ENCODE measurements at places on chromosomes 16 and 17.
A peak's percentile ranks its signal among the peaks of the same experiment; 100 is the strongest.

- DNase-seq, result peak; percentile 60
Measured at GRCh38 chr17:18988546-18989173, 15.9 kb downstream of the FAM83G start.

GRCh38 chr17:5282642-5283217, 646 bp downstream of the RABEP1 start:
- DNase-seq, result no peak

GRCh38 chr16:53780051-53780450, 76.1 kb downstream of the FTO start:
- DNase-seq, result no peak

DNA sequence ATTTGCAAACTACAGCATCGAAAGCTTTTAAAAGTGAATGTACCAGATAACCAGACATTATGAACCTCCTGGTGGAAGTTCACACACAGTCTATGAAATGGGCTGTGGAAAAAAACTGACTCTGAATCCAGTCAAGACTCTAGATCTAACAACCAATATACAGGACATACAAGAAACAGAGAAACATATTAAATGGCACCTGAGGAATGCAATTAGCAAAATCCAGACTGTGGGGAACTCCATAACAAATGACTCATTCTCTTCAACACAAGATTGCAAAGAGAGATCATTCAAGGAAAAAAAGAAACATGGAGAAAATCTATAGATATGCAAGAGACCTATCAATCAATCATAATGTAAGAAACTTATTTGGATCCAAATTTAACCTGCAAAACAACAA, 119.0 kb downstream of the MYO1D start:
- peak; percentile 61 for DNase-seq

DNA sequence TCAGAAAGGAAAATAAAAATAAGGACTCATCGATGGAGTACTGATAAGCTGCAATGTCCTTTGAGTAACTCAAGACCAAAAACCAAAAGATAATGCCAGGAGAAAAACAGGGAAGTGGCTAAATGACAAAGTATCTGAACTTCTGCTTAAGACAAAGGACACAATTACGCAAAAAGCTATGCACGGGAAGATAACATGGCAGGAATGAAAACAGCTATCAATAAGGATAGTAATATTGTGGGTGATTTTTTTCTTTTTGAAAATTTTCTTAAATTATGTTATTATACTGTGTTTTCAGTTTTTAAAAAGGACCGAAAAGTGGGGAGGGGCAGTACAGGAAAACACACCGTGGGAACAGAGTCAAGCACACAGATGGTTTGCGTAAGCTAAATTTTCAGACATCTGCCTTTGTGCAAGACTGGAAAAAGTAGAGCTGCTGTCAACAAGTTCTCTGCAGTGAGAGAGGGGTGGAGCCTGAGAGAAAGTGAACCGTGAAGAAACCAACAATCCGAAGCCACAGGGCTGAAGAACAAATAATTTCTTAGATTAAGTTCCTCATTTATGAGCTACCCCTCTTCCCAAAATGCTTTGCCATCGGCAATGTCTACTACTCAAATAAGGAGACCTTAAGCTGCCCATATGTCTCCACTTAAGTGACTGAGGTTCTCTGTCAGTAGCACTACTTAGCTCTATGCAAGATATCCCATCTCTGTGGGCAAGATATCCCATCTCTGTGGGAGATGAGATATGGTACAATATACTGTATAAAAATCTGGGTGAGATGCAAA, 99.9 kb upstream of the CORO6 start:
- peak; percentile 82 for DNase-seq

DNA sequence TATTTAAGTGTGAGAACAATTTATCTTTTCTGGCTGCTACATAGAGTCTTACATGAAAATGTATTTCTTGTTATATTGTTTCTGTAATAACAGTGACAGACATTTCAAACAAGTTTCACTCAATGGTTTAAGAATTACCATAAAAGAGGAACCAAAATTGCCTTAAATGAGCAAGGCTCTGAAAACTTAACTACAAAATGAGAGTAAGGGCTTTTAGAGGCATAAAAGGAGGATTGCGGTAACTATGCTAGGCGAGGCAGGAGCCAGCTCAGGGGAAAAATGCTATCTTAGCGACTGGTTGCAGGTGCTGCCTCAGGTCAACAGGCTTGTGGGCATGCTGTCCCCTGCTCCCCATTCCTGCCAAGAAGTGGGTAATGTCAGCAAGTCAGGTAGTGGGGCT, 81.7 kb upstream of the MSI2 start:
- no peak for DNase-seq

GRCh38 chr16:48611329-48612137, 1.6 kb upstream of the N4BP1 start:
- DNase-seq, result peak; percentile 67

DNA sequence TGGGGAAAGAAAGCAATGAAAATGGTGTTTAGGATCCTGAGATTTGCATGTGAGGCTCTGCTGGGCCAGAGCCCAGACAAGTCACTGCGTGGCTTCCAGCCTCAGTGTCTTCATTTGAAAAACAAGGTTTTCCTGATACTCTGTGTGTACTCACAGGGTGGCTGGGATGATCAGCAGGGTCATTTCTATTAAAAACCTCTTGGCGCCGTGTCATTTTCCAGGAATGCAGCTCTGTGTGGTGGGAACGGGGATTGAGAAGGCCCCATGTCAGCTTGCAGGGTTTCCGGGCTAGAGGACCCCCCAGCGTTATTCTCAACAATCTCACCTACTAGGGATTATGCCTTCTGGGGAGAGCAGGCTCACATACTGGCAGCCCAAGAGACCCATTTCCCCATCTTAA, 73.5 kb downstream of the FOXL1 start:
- DNase-seq, result no peak

GRCh38 chr16:88192601-88193000, 190.2 kb upstream of the ZNF469 start:
- no peak for DNase-seq

- DNase-seq, result no peak
Measured at GRCh38 chr17:82592289-82592766, 55.9 kb downstream of the WDR45B start.

- peak; percentile 39 for DNase-seq
Measured at GRCh38 chr17:40063187-40063771, 514 bp downstream of the THRA start.

DNA sequence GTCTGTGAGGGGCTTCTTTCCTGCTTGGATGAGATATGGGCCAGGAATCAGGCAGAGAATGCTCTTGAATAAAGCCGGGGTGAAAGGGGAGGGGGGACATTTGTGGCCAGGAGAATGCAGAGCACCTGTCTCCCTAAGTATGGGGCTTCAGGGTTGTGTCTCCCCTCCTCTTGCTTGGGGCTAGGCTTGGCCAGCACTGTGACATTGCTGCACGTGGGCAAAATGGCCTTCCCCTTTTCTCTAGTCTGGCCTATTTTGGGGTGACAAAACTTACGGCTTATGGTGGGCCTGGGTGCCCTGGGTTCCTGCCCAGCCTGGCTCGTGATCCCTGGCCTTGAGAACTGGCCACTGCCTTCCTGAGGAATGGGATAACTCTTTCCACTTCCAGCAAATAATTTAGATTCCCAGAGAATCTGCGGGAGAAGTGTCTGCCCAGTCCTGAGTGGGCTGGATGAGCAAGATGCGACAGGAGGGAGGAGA, 5.6 kb downstream of the NFE2L1 start:
- DNase-seq, result no peak

DNA sequence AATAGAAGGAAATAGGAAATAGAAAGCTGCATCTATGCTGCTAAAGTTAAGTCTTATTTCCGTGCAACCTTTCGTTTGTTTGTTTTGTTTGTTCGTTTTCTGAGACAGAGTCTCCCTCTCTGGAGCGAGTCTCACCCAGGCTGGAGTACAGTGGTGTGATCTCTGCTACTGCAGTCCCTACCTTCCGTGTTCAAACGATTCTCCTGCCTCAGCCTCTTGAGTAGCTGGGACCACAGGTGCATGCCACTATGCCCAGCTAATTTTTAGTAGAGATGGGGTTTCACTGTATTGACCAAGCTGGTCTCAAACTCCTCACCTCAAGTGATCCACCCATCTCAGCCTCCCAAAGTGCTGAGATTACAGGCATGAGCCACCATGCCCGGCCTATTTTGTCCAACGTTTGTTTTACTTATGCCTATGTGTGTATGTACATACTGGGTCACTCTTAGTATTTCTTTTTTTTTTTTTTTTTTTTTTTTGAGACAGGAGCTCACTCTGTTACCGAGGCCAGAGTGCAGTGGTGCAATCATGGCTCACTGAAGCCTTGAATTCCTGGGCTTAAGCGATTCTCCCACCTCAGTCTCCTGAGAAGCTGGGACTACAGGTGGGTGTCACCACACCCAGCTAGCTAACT, 16.8 kb downstream of the BMERB1 start:
- DNase-seq, result no peak

GRCh38 chr17:51651513-51652298, 391.4 kb downstream of the UTP18 start:
- DNase-seq, result no peak

DNA sequence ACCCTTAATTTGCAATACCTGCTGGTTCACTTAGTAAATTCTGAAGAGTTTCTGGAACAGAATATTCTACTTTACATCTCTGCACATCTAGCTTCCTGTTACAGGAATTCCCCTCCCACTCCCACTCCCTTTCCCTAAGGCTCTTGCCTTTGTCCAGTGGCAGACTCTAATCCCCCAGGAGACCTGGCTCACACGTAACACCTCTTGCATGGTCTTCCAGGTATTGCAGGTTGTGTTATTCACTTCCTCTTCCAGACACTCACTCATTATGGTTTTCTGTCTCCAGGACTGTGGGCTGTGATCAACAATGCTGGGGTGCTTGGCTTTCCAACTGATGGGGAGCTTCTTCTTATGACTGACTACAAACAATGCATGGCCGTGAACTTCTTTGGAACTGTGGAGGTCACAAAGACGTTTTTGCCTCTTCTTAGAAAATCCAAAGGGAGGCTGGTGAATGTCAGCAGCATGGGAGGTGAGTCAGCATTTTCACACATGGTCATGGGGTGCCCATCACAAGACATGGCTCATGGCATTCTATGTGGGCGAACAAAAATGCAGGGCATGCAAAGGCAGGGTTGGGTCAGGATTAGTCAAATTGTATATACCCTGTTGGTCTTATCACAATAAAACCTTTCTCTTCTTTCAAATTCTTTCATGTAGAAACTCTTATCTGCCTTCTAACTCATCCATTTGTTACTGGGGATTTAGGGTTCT, 35.8 kb downstream of the HSD17B2 start:
- DNase-seq, result no peak

- no peak for DNase-seq
Measured at GRCh38 chr16:29699324-29700219, 20.6 kb downstream of the QPRT start.

- peak; percentile 60 for DNase-seq
Measured at GRCh38 chr16:23148513-23149266, 562 bp downstream of the USP31 start.

DNA sequence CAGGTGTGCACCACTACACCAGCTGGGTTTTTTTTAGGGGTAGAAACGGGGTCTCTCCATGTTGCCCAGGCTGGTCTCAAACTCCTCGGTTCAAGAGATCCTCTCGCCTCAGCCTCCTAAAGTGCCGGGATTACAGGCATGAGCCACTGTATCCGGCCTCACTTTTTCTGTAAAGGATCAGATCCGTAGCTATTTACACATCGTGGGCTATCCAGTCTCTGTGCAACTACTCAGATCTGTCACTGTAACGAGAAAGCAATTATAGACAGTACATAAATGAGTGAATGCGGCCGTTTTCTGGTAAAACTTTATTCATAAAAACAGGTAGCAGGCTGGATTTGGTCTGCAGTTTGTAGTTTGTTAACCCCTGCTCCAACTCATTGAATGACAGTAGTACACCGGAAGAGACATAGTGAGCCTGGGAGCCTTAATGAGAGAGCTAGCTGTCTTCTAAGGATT, 44.5 kb downstream of the VMP1 start:
- DNase-seq, result no peak

DNA sequence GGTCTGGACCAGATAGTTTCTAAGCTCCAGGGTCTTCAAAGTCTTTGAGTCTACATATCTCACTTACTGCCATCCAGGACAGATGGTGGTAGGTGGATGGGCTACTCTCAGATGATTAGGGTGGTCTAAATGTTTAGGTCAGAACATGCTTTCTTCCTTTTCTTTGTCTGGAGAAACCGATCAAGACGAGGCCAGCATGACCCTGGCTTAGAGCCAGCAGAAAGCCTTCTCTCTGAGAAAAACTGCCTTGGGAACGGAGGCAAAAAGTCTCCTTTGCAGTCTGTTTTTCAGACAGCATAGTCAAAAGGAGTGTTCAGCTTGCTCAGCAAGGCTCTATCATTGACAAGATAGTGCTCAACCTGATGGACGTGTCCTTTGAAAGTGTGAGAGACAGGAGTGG, 48.8 kb downstream of the SPACA3 start:
- DNase-seq, result no peak

DNA sequence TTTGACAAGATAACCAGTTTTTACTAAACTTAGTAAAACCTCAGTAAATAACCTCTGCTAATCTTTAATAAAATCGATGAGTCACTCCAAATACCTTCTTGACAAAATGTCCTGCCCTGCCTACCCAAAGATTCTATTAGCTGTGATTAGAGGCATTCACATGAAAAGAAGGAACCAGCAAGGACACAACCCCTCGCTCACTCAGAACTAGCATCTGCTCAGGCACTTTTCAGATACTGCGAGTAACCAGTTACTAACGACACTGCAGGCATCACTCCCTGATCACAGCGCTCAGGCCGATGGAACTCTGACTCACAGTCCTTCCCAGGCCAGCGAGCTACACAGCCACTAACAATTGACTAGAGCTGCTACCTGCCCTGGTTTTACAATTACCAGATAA, 24.3 kb downstream of the PELP1 start:
- no peak for DNase-seq

DNA sequence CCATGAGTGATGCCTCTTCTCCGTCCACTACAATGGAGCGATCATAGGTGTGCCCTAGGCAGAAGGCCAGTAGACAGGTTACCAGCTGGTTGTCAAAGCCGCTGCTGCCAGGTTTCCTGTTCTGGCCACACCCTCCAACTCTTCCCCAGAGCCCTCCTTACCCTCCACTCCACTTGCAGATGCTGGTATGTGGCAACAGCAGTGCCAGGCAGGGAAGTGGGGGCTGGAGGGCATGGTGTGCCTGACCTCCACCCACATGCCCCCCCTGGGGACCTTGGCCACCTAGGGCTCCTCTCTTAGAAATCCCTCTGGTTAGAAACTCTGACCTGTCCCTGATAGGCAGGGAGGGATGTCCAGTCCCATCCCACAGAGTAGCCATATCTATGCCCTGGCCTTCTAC, 1.5 kb downstream of the RRAD start:
- no peak for DNase-seq

DNA sequence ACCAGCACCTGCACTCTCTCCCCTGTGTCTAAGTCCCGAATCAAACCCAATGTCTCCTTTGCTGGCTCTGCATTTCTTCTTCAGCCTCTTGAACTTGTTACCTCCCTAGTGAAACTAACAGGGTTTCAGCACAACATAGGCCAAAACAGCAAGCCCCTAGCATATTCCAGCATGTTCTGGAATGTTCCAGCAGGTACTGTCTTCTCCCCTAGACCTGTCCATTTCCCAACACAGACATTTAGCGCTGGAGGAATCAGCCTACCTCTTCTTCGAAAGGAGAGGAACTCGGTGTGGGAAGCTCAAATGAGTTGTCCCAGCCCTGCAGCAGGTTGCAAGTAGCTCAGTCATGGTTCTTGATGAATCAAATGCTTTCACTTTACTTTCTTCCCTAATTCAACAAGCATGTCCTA, 47.1 kb downstream of the LITAF start:
- DNase-seq, result no peak
